Mucosa of descending colon (tissue), 3 donors: ENCODE measurements at places on chromosomes 7 and 10.

GRCh38 chr7:92560602-92561001, 29.6 kb downstream of the FAM133B start:
- DNase-seq: no peak

DNA sequence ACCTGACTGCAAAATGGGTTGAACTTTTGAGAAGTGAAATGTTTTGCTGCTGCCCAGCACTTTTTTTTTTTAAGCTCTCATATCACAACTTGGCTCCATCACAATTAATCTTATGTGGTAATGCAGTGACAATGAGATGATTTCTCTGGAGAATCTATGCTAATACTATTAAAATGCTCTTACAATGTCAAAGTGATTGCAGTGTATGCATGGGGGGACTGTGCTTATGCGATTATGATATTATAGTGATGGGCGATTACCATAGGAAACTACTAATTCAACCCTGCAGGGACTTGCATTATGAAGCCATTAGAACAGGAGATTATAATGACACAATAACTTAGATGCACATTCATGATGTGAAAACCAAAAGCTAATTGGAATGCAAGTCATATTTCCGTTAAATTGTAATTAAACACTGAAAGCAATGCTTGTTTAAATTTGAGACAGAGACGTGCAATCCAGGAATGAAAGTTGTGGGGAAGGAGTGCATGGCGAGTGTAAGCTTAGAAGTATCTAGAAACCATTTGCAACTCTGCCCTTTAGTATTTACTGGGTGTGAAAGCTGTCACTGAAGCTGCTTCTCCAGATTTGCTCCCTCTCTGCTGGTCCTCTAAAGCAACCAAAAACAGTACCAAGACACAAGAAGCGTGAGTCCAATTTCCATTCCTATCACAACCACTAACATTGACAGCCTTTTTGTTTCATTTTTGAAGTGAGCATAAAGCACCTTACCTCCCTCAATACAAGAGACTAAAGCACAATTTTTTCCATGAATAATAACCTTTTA, 21.6 kb downstream of the PTER start:
- no peak for DNase-seq

DNA sequence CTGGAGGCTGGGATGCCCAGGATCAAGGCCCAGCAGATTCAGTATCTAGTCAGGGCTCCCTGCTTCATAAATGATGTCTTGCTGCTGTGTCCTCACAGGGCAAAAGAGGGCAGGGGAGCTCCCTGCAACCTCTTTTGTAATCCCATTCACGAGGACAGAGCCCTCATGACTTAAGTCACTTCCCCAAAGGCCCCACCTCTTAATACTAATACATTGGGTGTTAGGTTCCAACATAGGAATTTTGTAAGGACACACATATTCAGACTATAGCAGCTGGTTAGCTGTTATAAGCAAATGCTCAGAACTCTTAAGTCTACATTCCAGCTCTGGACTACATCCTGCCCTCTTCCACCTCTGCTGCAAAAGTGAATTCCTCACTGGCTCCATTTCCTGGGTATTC, 63.0 kb downstream of the VOPP1 start:
- DNase-seq: no peak

DNA sequence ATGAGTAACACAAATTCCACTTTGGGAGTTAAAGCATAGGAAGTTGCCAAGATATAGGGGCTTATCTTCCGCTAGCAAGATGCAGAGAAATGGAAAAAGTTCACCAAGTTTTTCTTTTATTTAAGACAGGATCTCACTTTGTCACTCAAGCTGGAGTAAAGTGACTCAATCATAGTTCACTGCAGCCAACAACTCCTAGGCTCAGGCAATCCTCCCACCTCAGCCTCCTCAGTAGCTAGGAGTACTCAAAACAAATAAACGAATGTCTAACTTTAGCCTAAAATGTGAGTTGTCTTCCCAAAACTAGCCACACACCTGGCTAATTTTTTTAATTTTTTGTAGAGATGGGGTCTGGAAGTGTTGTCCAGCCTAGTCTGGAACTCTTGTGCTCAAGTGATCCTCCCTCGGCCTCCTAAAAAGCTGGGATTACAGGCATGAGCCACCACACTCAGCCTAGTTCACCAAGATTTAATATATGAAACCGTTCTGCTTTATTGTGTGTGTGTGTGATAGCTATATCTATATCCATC, 9.9 kb downstream of the VIM start:
- no peak for DNase-seq
